ENCODE measurements at places on chromosomes 11 and 22. TPM values are rescaled to one million over a fixed set of nuclear protein-coding genes. Genes with fewer than 3 reads are reported as not detected.
A peak's percentile ranks its signal among the peaks of the same experiment; 100 is the strongest.

GRCh38 chr11:26947379-26947844 lies 46.5 kb upstream of the FIBIN start:
- DNase-seq, result peak; percentile 83
- H3K27me3 ChIP-seq, result no peaks in the 10 kb centered on the region
- H3K27ac ChIP-seq, result peak overlapping the region; percentile 56
- no peak overlapping the region for H3K4me3 ChIP-seq
- H3K4me1 ChIP-seq, result peaks cover 26% of the 10 kb centered on the region

- no peaks in the 10 kb centered on the region for H3K27me3 ChIP-seq
- H3K4me3 ChIP-seq, result no peak overlapping the region
- H3K4me1 ChIP-seq, result no peaks in the 10 kb centered on the region
- peak; percentile 23 for DNase-seq
- H3K27ac ChIP-seq, result no peak overlapping the region
Measured at GRCh38 chr11:26777372-26777808, 55.5 kb upstream of the SLC5A12 start.

SYT9 gene
- total RNA-seq, result not detected

- H3K36me3 ChIP-seq, result peaks cover 91% of the 10 kb centered on the region
- peak; percentile 82 for DNase-seq
- peaks cover 36% of the 10 kb centered on the region for H3K4me1 ChIP-seq
- H3K27me3 ChIP-seq, result no peaks in the 10 kb centered on the region
Measured at GRCh38 chr22:38230108-38230825, 28.5 kb downstream of the MAFF start.

DNA sequence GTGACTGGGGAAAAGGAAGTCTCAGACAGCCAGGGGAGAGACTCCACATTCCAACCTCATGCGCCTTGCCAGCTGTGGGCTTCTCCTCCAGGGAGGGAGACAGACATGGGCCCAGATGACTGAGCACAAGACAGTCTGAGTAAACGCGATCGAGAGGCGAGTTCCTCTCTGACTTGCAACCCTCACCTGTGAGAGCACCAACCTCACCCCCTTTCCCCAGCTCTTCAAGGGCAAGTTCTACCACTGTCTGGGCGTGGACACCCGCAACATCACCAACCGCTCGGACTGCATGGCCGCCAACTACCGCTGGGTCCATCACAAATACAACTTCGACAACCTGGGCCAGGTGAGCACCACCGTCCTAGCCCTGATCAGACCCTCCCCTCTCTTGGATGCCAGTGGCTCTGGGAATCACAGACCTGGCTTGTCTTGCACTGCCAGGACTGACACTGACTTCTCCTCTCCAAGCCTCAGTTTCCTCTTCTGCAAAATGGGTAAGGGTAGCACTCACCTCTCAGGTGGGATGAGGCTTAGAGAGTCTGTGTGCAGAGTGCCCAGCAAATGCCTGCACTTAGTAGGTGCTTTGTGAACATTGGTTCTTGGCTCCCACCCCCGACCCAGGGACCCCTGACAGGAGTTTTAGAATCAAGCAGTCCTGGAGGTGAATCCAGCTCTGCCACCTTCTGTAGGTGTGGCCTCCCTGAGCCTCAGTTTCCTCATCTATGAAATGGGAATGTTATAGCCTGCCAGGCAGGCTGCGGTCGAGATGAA lies 95.3 kb downstream of the CACNA1I start:
- H3K27me3 ChIP-seq, result peaks cover 72% of the 10 kb centered on the region
- H3K4me1 ChIP-seq, result peaks cover 31% of the 10 kb centered on the region
- no peak for DNase-seq
- no peaks in the 10 kb centered on the region for H3K36me3 ChIP-seq
- H3K27ac ChIP-seq, result no peak overlapping the region

C1QTNF6 gene
- total RNA-seq, result 10.4 TPM

BRSK2 gene
- total RNA-seq, result not detected

ANO3 gene
- total RNA-seq, result not detected

- peaks cover 3% of the 10 kb centered on the region for H3K36me3 ChIP-seq
- no peaks in the 10 kb centered on the region for H3K27me3 ChIP-seq
- no peak for DNase-seq
- no peaks in the 10 kb centered on the region for H3K4me1 ChIP-seq
Measured at GRCh38 chr11:107819361-107820014, 39.1 kb downstream of the SLC35F2 start.

PIM3 gene
- 74.4 TPM for total RNA-seq

- H3K4me1 ChIP-seq, result no peaks in the 10 kb centered on the region
- DNase-seq, result no peak
- no peaks in the 10 kb centered on the region for H3K27me3 ChIP-seq
- H3K36me3 ChIP-seq, result no peaks in the 10 kb centered on the region
Measured at GRCh38 chr11:19701421-19701820, 11.2 kb upstream of the NAV2 start.

DNA sequence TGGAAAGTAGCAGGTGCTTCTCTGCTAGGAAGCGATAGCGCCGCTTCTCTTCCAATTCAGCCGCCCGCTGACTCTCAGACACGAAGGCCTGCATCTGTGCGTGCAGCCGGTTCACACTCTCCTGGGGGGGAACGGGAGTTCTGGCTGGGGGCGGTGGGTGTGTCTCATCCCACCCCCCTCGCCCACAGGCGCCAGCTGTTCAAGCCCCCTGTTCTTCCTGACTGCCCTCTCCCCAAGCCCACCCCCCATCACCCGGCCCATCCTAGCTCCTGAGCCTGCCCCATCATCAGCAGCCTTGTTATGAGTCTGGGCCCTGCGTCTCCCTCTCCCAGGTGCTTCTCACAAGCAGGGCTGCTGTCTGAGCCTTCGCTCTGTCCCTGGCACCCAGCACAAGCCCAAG lies 13.1 kb upstream of the SLC16A8 start:
- H3K27me3 ChIP-seq, result no peaks in the 10 kb centered on the region
- no peak overlapping the region for H3K27ac ChIP-seq
- peaks cover 11% of the 10 kb centered on the region for H3K4me1 ChIP-seq

DNA sequence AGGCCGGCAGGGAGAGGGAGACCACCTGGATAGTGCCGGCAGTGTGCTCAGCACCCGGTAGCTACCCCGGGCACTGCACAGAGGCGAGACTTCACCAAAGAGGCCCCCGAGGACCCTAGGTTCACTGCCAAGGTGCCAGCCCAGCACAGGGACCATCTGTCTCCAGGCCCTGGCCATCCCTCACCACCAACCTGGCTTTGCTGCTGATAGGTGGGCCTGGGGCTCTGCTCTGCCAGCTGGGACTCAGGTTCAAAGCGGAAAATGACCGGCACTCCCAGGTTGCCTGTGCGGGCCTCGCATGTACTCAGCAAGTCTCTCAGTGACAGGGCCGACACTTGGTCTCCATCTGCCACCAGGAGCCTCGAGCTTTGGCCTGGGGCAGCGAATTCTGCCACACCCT lies 812.2 kb downstream of the BRD1 start:
- peak; percentile 15 for DNase-seq
- H3K4me1 ChIP-seq, result no peaks in the 10 kb centered on the region
- H3K4me3 ChIP-seq, result no peak overlapping the region
- H3K27me3 ChIP-seq, result no peaks in the 10 kb centered on the region

DNA sequence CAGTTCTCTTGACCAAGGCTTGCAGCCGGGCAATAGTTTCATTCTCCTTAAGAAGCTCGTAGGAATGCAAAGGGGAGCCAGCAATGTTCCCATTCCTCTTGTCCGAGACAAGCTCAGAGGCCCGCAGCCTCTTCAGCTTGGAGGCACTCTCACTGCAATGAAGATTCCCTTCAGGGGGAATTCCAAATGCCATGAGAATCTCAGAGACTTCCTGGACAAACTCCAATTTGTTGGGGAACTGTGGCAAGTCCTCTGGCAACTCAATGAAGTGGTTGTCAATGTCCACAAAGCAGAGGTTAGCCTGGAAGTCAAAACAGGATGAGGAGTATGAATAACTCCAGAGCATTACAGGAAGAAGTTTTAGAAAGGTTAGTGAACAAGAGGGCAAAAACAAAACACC lies 84.4 kb downstream of the DENND5A start:
- peaks cover 49% of the 10 kb centered on the region for H3K36me3 ChIP-seq
- no peak overlapping the region for H3K27ac ChIP-seq
- H3K4me3 ChIP-seq, result no peak overlapping the region
- H3K4me1 ChIP-seq, result no peaks in the 10 kb centered on the region
- DNase-seq, result no peak
- H3K27me3 ChIP-seq, result no peaks in the 10 kb centered on the region

APOBEC3G gene
- 19.6 TPM for total RNA-seq

DNA sequence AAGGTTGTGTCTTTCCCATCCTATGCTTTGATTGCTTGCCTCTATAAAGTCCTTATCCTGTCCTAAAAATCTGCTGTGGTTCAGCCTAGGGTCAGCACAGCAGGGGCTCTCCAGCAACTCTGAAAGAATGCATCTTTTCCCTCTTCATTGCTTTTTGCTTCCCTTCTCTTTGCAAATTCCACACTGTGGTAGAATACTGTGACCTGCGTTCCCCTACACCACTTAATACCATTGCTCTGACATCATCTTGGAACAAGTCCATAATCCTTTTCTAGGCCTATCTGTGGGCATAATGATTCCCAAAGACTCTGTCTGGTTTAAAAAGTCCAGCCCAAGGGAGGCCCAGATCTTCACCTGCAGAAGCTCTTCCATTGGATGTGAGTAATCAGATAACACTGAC lies 177.7 kb downstream of the NAV2 start:
- H3K4me1 ChIP-seq, result no peaks in the 10 kb centered on the region
- H3K36me3 ChIP-seq, result no peaks in the 10 kb centered on the region

- H3K27me3 ChIP-seq, result peaks cover 68% of the 10 kb centered on the region
- H3K36me3 ChIP-seq, result no peaks in the 10 kb centered on the region
- no peak overlapping the region for H3K27ac ChIP-seq
- H3K4me1 ChIP-seq, result no peaks in the 10 kb centered on the region
Measured at GRCh38 chr11:64492561-64492960, 98.5 kb upstream of the SLC22A12 start.

NLRP14 gene
- total RNA-seq, result not detected

GRCh38 chr11:44948155-44948554 lies 2.5 kb downstream of the TP53I11 start:
- H3K36me3 ChIP-seq, result no peaks in the 10 kb centered on the region
- no peaks in the 10 kb centered on the region for H3K27me3 ChIP-seq
- no peak for DNase-seq
- peaks cover 65% of the 10 kb centered on the region for H3K4me1 ChIP-seq

ELMOD1 gene
- total RNA-seq, result 1.1 TPM

DNA sequence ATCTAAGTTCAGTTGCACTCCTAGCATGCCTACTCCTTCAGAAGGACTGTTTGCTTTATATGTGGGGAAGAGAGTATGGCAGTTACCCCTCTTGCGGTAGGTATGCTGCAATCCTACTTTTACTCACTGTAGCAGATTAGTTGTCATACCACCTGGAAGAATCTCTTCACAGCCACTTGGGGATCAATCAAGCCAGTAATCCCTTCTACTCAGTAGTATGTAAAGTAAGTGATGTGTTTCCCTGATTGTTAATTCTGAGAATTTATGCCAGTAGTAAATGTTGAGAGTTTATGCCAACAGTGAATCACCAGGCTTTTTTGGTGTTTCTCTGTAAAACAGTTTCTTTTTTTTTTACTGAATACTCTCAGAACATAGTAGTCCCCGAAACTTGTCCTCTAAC lies 34.4 kb downstream of the PRMT3 start:
- H3K27me3 ChIP-seq, result no peaks in the 10 kb centered on the region
- no peak overlapping the region for H3K4me3 ChIP-seq
- no peaks in the 10 kb centered on the region for H3K4me1 ChIP-seq
- H3K27ac ChIP-seq, result no peak overlapping the region
- no peak for DNase-seq
- H3K36me3 ChIP-seq, result peaks cover 40% of the 10 kb centered on the region

DNA sequence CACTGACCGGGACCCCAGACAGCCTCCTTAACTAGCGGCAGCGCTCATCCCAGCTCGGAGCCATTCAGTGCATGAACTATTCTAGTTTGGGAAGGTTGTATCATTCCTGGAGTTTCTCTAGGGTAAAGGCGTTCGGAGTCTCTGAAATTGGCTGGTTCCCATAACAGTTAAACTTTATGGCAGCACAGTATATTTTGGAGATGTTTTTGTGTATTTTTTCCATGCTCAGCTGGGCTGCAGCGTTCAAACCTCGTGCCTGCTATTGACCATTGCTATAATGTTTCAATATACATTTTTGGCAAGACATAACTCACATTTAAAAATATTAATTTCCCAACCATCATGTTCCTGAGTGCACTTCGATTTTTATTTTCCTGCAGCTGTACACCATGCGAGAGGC lies 169.7 kb downstream of the ST3GAL4 start:
- H3K4me3 ChIP-seq, result no peak overlapping the region
- no peak overlapping the region for H3K27ac ChIP-seq
- H3K27me3 ChIP-seq, result no peaks in the 10 kb centered on the region
- no peaks in the 10 kb centered on the region for H3K4me1 ChIP-seq

DNA sequence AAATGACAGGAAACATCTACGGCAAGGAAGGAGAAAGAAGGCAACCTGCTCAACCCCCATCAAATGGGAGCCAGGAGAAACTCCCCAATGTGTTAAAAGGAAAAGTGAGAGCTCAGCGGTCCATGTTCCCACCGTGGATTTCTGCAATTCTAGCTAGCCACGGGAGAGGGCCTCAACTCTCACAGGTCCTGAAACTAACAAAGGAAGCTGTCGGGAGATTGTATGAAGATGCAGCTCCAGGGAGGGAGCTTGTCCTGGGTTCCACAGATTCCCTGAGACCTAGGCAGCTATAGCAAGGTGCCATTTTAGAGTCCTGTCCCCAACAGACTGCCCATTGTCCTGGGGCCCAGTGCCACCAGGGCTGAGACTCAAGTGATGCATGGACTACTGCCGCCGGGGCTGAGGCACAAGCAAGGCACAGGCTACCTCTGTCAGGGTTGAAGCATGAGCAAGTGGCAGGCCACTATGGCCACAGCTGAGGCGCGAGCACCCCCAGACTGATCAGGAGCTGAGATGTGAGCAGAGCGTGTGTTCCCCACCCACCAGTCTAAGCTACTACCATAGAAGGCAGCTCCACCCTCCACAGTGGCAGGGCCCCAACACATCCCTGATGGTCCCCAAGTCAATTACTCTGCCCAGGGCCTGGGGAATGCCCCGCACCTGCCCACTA lies 31.3 kb downstream of the RSF1 start:
- H3K27ac ChIP-seq, result no peak overlapping the region
- no peaks in the 10 kb centered on the region for H3K27me3 ChIP-seq
- no peaks in the 10 kb centered on the region for H3K36me3 ChIP-seq
- H3K4me1 ChIP-seq, result peaks cover 45% of the 10 kb centered on the region
- no peak for DNase-seq
- H3K4me3 ChIP-seq, result no peak overlapping the region

GRCh38 chr11:36492724-36493304 lies 17.3 kb downstream of the TRAF6 start:
- no peak overlapping the region for H3K27ac ChIP-seq
- H3K27me3 ChIP-seq, result no peaks in the 10 kb centered on the region
- peak; percentile 82 for DNase-seq
- H3K36me3 ChIP-seq, result peaks cover 100% of the 10 kb centered on the region
- no peak overlapping the region for H3K4me3 ChIP-seq
- H3K4me1 ChIP-seq, result no peaks in the 10 kb centered on the region

DCDC1 gene
- 0.45 TPM for total RNA-seq

STIM1 gene
- 49.8 TPM for total RNA-seq

- H3K36me3 ChIP-seq, result peaks cover 19% of the 10 kb centered on the region
- H3K27ac ChIP-seq, result peak overlapping the region; percentile 57
- peaks cover 17% of the 10 kb centered on the region for H3K4me1 ChIP-seq
- H3K4me3 ChIP-seq, result no peak overlapping the region
- H3K27me3 ChIP-seq, result no peaks in the 10 kb centered on the region
- DNase-seq, result peak; percentile 30
Measured at GRCh38 chr11:34909955-34910354, 6.2 kb downstream of the APIP start.

- peaks cover 22% of the 10 kb centered on the region for H3K4me1 ChIP-seq
- no peaks in the 10 kb centered on the region for H3K27me3 ChIP-seq
- peak overlapping the region; percentile 98 for H3K27ac ChIP-seq
- H3K4me3 ChIP-seq, result peak overlapping the region; percentile 76
Measured at GRCh38 chr11:77472991-77473800, 698 bp downstream of the PAK1 start.

GRCh38 chr11:68107689-68108088 lies 13.5 kb downstream of the CHKA start:
- peaks cover 33% of the 10 kb centered on the region for H3K4me1 ChIP-seq
- DNase-seq, result no peak
- H3K36me3 ChIP-seq, result peaks cover 8% of the 10 kb centered on the region
- H3K27me3 ChIP-seq, result no peaks in the 10 kb centered on the region
- H3K4me3 ChIP-seq, result no peak overlapping the region
- H3K27ac ChIP-seq, result peak overlapping the region; percentile 83

Measured in stomach (tissue), 19 donors.